NCI-H1105 (cell line): ENCODE measurements at places on chromosomes 11 and 22.
A peak's percentile ranks its signal among the peaks of the same experiment; 100 is the strongest.

DNA sequence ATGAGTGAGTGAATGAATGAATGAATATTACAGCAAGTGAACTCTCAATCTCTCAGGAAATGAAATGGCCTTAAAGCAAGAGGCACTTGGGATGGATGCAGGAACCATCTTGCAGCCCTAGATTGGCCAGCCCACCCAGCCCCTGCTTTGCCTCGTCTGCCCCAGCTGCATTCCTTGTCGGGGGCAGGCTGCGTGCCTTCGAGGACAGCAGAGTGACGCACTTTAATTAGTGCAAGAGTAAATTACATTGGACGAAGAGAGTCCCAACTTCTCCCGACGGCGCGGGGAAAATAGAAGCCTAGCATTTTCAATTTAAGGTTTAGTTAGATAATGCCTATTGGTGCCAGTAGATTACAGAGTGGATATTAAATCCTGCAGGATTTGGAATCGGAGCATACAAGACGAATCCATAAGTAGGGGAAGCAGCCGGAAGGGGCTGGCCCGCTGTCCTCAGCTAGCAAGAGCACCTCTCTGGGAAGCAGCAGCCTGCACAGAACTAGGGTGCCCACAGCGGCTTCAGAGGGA lies 33.8 kb downstream of the TRIM29 start:
- no peak for DNase-seq

- no peak for DNase-seq
Measured at GRCh38 chr11:73388265-73389133, 12.3 kb downstream of the RELT start.

- DNase-seq: no peak
Measured at GRCh38 chr11:257766-258493, 20.3 kb upstream of the NLRP6 start.

GRCh38 chr11:99932684-99933083 lies 754.4 kb upstream of the ARHGAP42 start:
- DNase-seq: no peak

DNA sequence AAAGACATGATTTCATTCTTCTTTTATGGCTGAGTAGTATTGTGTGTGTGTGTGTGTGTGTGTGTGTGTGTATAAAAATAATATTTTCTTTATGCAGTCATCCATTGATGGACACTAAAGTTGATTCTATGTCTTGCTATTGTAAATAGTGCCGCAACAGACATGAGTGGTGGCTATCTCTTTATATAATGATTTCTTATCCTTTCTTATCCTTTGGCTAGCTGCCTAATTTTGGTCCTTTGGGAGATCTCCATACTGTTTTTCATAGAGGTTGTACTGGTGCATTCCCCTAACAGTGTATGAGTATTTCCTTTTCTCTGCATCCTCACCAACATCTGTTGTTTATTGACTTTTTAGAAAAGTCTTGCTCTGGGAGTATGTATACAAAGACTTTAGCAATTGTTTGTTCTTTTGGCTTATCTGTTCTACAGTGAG lies 107.0 kb downstream of the STIM1 start:
- no peak for DNase-seq

DNA sequence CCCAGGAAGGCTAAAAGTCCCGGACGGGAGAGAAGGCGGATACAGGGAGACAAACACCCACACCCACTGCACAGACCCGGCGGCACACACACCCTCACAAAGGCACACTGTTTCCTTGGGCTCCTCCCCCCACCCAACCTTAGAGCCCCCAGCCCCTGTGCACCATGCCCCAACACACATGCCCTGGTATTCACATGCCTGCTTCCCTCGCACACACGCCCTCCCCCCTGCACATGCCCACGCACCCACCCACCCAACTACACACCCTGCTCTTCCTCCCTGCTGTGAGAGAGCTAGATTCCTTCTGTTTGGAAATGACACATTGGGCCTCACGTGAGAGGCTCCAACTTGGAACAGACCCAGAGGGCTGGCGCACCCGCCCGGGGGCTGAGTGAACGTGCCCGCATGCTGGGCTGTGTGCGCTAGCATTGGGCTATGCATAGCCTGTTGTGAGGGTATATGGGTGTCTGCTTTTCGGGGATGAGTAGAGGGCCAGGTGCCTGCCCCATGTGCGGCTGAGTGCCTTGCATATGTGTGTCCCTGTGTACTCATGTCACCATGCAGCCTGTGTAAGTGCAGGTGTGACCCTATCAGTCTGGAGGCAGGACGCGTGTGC lies 518 bp upstream of the CHRM1 start:
- peak; percentile 53 for DNase-seq

GRCh38 chr11:15539645-15540044 lies 424.9 kb downstream of the INSC start:
- peak; percentile 49 for DNase-seq

GRCh38 chr22:45649809-45650208 lies 21.8 kb upstream of the ATXN10 start:
- DNase-seq: no peak
